NCI-H1105 treated with DMSO at 0.1 percent for 48 hours (cell line): ENCODE measurements at places on chromosomes 6 and 20.

DNA sequence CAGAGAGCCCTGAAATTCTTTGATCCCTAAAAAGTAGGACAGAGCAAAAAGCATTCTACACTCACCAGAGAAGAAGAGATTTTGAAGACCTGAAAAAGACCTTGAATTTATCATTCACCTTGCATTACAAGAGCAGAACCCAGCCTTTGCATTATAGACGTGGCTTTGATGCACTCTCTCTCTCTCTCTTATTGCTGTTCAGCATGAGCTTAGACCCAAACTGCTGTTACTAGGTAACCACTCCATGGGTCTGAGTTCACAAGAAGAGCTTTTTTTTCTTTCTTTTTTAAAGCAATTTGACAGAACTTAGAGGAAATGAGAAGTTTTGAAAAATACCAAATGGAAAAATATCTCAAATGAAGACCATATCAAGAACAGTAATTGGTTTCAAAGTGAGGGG is 44.4 kb downstream of the COL9A1 start:
- no peak for DNase-seq

GRCh38 chr6:104700371-104701185 is 159.1 kb downstream of the HACE1 start:
- DNase-seq, result no peak

DNA sequence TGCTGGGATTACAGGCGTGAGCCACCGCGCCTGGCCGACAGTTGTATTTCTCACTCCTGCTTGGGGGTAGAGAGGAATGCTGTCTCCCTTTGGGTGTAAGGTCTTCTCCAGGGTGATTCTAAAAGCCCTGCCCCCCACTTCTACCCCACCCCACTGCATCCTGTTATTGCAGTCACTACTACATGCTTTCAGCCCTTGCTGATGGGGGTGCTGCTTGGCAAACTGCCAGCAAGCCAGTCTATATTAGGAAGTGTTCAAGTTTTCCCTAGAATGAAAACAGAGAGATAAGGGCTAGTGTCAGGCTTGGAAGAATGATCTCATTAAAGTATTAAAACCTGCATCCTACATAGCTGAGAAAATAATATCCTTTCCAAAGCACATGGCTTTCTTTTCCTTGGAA is 31.3 kb downstream of the TTI1 start:
- no peak for DNase-seq

GRCh38 chr6:135842618-135843392 is 8.7 kb upstream of the PDE7B start:
- peak; percentile 23 for DNase-seq

DNA sequence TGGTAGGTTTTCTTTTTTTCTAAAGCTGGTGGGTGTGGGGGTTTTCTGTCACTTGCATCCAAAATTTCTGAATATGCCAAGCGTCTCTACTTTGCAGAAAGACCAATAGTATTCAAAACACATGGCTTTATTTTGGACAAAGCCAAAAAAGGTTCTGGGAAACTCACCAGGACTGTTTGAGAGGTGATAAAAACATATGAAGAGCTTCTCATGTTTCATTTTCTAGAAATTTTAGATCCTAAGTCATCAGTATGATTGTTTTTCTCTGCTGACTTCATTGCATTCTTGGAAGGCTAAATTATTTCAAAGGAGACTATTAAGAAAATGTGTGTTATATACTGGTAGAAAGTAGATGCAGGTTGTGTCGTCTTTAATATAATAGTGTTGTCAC is 51.3 kb downstream of the GCLC start:
- no peak for DNase-seq

DNA sequence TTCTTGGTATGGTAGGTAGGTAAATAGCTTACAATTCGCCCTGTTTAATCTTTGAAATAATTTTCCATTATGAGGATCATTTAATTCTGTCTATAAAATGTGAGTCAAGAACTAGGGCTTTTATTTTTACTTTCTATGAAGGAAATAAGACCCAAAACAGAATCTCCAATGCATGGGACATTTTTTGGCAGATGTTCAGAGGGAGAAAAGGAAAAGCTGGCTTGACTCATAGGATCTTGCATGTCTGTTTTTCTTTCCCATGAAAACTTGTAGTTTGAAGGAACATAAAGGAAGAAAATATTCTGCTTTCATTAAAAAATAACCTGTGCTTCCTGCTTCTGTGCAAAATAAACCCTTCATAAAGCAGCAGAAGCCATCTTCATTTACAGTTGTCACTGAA is 143.1 kb upstream of the INSM1 start:
- peak; percentile 17 for DNase-seq

- DNase-seq, result no peak
These were observed 6.0 kb upstream of the FASTKD5 start for GRCh38 chr20:3165473-3166337.

DNA sequence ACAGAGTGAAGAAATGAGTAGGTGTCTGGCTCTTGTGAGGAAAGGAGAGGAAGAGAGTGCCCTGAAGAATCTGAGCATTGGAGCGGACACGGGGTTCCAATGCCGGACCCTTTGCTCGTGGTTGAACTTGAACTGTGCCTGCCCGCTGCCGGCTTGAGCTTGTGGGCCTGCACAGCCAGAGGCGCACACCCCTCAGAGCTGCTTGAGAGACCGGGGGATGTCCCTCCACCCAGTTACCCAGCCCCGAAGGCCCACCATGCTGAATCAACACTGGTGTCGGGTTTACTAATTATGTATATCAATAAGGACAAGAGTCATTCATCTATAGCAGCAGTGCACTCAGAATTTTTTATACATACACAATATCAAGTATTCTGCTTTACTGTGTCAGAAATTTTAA is 218.3 kb upstream of the CST7 start:
- DNase-seq, result no peak

DNA sequence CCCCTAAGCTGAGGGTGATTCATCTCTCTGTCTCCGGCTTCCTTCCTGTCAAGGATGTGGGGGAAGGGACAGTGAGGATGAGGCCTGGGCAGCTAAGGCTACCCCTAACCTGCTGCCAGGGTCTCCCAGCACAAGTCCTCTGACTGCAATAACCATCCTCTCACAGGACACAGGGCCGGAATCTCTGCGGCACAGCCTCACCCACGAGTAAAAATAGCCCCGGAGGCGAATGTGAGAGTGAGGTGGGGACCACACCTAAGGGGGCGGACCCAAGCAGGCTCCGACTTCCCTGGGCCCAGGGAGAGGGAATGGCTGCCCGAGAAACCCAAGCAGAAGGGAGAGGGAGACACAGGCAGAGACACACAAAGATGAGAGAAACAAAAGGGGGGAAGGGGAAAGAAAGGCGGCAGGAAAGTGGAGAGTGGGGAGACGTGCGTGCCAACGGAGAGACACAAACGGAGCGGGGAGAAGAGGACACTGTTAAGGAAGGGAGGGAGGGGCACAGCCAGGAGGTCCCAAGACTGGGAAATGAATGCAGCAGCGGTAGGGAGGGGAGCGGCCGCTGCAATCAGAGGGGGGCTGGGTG is 1.4 kb downstream of the CLIC1 start:
- DNase-seq, result no peak

GRCh38 chr6:25218346-25218745 is 60.8 kb upstream of the CARMIL1 start:
- peak; percentile 71 for DNase-seq

GRCh38 chr6:38220069-38220723 is 400.7 kb downstream of the ZFAND3 start:
- no peak for DNase-seq

GRCh38 chr20:23513164-23513563 is 22.2 kb downstream of the CST8 start:
- DNase-seq, result no peak

GRCh38 chr20:23043376-23043775 is 6.1 kb downstream of the THBD start:
- no peak for DNase-seq

- DNase-seq, result no peak
These were observed 118.1 kb downstream of the PREX1 start for GRCh38 chr20:48709744-48710143.

DNA sequence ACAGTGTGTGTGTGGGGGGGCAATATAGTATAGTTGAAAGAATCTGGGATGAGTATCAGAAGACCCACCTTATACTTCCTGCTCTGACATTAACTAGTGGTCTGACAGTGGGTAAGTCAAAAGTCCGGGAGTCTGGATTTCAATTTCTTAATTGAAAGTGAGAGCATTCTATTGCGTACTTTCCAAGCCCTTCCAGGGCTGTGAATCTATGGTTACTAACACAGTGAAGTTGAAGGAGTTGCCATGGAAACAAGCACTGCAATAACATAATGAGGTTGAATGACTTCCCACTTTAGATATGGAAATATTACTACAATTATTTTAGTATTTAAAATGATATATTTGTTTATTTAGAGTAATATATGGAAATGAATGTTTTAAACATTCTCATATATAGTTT is 80.2 kb downstream of the MLIP start:
- peak; percentile 15 for DNase-seq

DNA sequence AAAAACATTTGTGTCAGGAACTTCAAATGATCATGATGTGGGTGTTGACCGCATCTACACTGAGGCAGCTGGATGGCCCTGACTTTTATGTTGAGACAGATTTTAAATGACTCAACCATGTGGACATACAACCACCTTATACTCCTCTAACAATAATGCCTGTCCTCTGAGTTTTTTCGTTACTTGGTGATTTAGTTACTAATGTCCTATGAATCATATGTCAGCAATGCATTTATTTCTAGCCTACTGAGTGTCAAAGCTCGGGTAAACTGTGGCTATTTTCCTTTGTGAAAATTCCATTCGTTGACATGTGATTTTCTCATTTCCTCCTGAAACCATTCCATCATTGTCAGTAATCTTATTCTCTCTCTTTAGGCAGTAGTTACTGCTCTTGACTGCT is 38.9 kb upstream of the NKX2-4 start:
- no peak for DNase-seq

GRCh38 chr6:46054516-46054915 is 38.9 kb upstream of the CLIC5 start:
- DNase-seq, result no peak

GRCh38 chr6:156771047-156771446 is 6.1 kb upstream of the ARID1B start:
- no peak for DNase-seq

- no peak for DNase-seq
These were observed 5.9 kb downstream of the SMAP1 start for GRCh38 chr6:70673601-70674000.

GRCh38 chr6:132136981-132137380 is 185.8 kb upstream of the CCN2 start:
- no peak for DNase-seq

DNA sequence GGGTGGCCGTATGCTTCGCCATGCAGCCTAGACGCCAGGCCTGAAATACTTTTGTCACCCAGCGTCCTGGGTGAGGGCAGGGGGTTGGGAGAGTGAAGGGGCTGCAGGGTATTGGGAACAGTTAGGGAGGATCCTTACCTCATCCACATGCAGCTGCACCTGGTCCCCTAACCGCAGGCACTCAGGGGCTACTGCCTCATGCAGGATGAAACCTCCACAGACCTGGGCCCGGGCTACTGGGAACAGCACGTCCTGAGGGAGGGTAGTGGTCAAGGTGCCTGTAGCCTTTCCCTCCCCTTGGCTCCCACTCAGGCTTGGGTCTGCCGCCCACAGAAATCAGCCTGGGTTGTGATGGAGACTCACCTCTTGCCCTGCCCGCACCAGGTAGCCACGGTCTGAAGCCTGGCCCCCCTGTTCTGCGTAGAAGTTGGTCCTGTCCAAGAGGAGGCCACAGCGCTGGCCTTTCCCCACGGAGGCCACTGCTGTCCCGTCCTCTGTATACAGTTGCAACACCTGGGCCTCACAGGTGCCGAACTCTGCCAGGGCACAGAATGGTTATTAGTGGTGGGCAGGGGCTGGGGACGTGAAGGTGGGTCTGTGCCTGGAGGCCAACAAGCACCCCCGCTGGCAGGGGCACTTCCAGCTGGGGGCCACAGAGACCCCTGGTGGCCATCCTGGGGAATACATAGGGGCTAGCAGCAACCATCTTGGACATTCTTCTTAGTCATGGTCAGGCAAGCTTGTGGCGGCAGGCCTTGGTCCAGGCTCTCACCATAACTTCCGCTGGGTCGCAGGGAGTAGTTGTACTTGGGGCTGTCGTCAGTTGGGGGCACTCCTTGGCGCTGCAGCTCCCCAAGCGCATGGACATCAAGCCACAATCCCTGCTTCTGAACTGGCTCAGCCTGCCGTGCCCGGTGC is 8.6 kb downstream of the AARS2 start:
- no peak for DNase-seq

- DNase-seq, result no peak
These were observed 161.3 kb downstream of the THBS2 start for GRCh38 chr6:169092375-169092774.

GRCh38 chr6:133436652-133437051 is 195.5 kb downstream of the EYA4 start:
- DNase-seq, result no peak

- DNase-seq, result no peak
These were observed 129.8 kb upstream of the EDN1 start for GRCh38 chr6:12160326-12160725.

GRCh38 chr20:60063048-60063451 is 104.8 kb downstream of the CDH26 start:
- no peak for DNase-seq

GRCh38 chr6:170423814-170424603 is 117.5 kb downstream of the FAM120B start:
- no peak for DNase-seq

- no peak for DNase-seq
These were observed 58.0 kb downstream of the ZNF292 start for GRCh38 chr6:87213364-87213763.

- DNase-seq, result peak; percentile 30
These were observed 1.9 kb downstream of the HEBP2 start for GRCh38 chr6:138405816-138406413.

GRCh38 chr6:34484899-34485298 is 19.0 kb downstream of the PACSIN1 start:
- no peak for DNase-seq

- no peak for DNase-seq
These were observed 167.9 kb upstream of the TNFAIP3 start for GRCh38 chr6:137699031-137699683.
